A375 (cell line): ENCODE measurements at places on chromosomes 1 and 21. TPM values are rescaled to one million over a fixed set of nuclear protein-coding genes. Genes with fewer than 3 reads are reported as not detected.

Gene BARHL2
- total RNA-seq, result not detected in 2 replicates

Gene TMPRSS2
- 0.13 and 0.19 TPM in 2 replicates for total RNA-seq

Gene PCBP3
- total RNA-seq, result 1.1 TPM in 1 of 2 replicates, not detected in the other

Gene CD84
- total RNA-seq, result not detected in 2 replicates

Gene IGFN1
- 0.32 and 0.49 TPM in 2 replicates for total RNA-seq

Gene RYR2
- total RNA-seq, result 8.0 and 9.2 TPM in 2 replicates
